ENCODE measurements at places on chromosomes 12 and 14. TPM values are rescaled to one million over a fixed set of nuclear protein-coding genes. Genes with fewer than 3 reads are reported as not detected.

DNA sequence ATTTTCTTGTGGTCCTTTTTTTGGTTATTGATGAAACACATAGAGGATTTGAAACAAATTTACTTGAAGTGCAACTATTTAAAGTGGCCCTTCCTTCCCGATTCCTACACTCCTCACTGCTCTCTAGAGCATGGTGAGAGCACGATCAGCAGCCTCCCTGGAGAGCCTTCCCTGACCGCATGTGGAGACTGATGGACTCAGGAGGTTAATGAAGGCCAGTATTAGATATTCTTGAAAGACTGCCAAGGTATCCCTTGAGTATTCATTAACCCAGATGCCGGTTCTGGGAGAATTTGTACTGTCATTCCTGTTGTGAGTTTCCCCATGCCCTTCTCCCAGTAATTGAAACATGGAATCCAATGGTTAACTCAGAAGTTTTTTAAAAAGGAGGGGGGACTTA is 102.8 kb upstream of the FGD4 start:
- DNase-seq, result no peak
- no peaks in the 10 kb centered on the region for H3K36me3 ChIP-seq
- no peaks in the 10 kb centered on the region for H3K4me1 ChIP-seq
- H3K27me3 ChIP-seq, result no peaks in the 10 kb centered on the region

GRCh38 chr12:53193985-53194716 is 12.9 kb downstream of the ITGB7 start:
- no peaks in the 10 kb centered on the region for H3K27me3 ChIP-seq
- no peak overlapping the region for H3K27ac ChIP-seq
- no peak overlapping the region for H3K4me3 ChIP-seq
- H3K4me1 ChIP-seq, result peaks cover 3% of the 10 kb centered on the region
- peaks cover 5% of the 10 kb centered on the region for H3K36me3 ChIP-seq
- DNase-seq, result no peak

GRCh38 chr12:16482726-16483125 is 123.2 kb downstream of the LMO3 start:
- no peaks in the 10 kb centered on the region for H3K36me3 ChIP-seq
- H3K27me3 ChIP-seq, result no peaks in the 10 kb centered on the region
- H3K4me3 ChIP-seq, result no peak overlapping the region
- DNase-seq, result no peak
- no peaks in the 10 kb centered on the region for H3K4me1 ChIP-seq
- H3K27ac ChIP-seq, result no peak overlapping the region

DNA sequence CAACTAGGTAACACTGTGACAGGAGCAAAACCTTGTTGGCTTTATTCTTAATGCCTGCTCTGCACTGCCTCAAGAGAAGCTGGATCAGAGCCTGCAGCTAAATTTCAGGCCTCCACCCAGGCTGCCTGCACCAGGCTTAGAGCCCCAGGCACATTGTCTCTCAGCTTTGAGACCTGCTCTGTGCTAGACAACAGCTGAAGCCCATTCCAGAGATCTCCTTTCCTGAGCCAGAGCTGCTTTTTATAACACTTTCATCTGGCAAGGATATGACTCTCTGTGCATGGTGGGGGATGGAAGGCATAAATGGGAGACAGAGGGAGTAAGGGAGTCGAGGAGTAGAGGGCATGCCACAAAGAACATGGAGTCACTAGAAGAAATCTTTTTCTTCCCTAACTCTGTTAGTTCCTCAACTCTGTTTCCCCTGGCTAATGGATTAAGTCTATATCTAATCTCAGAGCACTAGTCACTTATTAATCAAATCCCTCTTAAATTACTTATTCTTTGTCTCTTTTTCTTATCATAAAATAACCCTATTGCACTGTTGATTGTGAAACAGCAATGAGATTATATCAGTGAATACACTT is 27.1 kb upstream of the LUM start:
- H3K4me1 ChIP-seq, result peaks cover 27% of the 10 kb centered on the region
- peak overlapping the region; percentile 69 for H3K27ac ChIP-seq
- no peaks in the 10 kb centered on the region for H3K27me3 ChIP-seq
- H3K4me3 ChIP-seq, result no peak overlapping the region

DNA sequence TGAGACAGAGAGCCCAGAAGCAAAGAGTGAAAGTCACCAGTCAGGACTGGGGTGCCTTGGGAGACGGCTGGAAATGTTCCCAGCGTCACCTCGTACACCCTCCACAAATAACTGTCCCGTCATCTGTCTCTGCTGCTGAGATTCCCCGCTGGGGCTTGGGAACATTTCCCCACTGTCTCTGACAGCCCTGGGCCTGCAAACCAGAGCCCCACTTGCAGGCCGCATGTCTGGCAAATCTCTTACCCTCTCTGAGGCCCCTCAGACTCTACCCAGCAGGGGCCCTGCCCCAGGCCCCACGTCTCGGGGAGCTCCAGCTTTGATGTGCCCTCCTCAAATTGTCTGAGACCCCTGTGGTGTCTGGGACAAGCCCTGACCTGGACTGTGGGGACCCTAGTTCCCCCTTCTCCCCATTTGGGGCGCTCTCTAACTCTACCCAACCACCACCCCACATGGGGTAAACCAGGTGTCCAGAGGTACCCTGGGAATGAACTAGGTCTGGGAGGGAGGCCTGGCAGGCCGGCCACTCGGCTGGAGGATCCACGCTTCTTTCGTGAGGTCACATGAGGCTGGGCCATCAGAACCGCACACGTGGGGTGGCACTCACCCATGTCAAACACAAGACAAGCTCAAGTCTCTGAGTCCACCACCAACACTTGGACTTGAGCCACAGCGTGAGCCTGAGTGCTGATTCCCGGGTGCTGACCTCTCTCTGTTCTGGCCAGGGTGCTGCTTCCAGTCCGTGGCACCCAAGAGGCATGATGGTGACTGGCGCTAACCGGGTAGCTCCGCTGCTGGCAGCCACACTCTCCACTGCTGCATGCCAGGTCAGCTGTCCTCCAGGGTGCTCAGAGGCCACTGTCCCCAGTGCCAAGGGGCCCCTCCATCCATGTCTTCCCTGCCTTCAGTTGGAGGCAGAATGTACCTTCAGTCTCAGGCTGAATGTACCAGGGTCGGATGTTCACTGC is 59.8 kb downstream of the DIO3 start:
- no peaks in the 10 kb centered on the region for H3K4me1 ChIP-seq
- no peak for DNase-seq
- no peak overlapping the region for H3K4me3 ChIP-seq
- no peaks in the 10 kb centered on the region for H3K27me3 ChIP-seq

GRCh38 chr14:22297376-22297775 is 291.6 kb downstream of the DAD1 start:
- no peak overlapping the region for H3K4me3 ChIP-seq
- DNase-seq, result no peak

DNA sequence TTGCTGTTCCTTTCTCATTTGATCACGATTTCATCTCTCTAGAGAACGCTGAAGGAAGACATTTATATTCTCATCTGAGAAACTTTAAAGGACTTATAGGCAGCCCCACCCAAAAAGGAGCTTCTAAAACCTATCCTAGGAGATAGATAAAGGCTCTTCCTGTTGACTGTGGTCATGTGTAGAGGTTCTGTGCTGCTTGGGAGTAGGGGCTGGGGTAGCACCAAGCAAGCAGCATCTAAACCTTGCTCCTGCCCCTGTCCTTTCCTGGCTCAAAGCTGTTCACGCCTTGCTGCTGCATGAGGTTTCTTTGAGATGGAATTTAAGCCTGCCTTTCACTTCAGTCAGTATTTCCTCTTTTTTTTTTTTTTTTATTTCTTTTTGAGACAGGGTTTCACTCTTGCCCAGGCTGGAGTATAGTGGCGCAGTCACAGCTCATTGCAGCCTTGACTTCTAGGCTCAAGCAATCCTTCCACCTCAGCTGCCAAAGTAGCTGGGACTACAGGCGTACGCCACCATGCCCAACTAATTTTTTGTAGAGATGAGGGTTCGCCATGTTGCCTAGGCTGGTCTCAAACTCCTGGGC is 41.4 kb downstream of the RAB35 start:
- DNase-seq, result no peak
- no peaks in the 10 kb centered on the region for H3K27me3 ChIP-seq
- H3K36me3 ChIP-seq, result no peaks in the 10 kb centered on the region
- no peaks in the 10 kb centered on the region for H3K4me1 ChIP-seq
- no peak overlapping the region for H3K4me3 ChIP-seq

DNA sequence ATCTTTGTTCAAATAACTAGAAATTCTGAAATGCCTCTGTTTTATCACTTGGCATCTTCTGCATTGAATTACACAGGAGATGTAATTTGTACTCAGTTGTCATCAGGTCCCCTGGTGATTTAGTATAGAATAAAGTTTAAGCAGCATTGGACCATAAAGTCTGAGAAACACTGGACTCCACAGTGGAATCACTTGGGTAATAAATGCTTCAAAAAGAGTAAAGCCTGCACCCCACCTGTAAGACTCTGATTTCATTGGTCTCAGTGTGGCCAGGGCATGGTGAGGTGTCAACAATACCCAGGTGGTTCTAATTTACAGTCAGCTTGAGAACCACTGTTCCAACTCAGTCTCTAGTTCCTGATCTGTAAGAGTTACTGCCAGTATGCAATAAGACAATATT is 148.9 kb downstream of the ITPR2 start:
- H3K36me3 ChIP-seq, result peaks cover 47% of the 10 kb centered on the region
- no peaks in the 10 kb centered on the region for H3K4me1 ChIP-seq
- H3K27me3 ChIP-seq, result no peaks in the 10 kb centered on the region

Gene P2RX7
- 1.1 TPM for total RNA-seq

Gene VRTN
- not detected for total RNA-seq

Gene EML1
- 43.3 TPM for total RNA-seq

Gene NFATC4
- 16.9 TPM for total RNA-seq

Data from heart left ventricle (tissue), 16 donors.